Vagina (tissue), 2 donors: ENCODE measurements at places on chromosomes 11 and 22.

DNA sequence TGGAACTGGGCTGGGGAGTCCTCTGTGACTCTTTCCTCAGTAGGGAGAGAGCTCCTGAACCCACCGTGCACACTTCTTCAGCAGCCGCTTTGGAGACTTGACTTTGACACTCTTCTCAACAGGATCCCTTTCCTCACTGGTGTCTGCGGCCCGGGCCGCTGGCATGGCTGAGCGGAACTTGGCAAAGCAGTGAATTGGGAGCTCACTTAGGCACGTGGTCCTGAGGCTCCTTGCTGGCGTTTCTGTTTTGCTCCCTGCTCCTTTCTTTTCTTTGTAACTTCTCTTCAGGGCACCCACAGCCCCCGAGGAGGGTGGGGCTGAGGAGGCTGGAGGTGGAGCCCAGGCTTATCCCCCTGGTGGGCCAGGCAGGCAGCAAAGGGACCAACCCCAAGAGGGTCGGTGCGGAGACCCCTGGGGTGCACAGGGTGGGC lies 8.4 kb upstream of the KCNQ1OT1 start:
- H3K27me3 ChIP-seq, result no peaks in the 10 kb centered on the region
- no peak overlapping the region for H3K4me3 ChIP-seq
- no peak for DNase-seq
- peak overlapping the region; percentile 85 for H3K27ac ChIP-seq
- no peaks in the 10 kb centered on the region for H3K36me3 ChIP-seq

GRCh38 chr11:12354750-12355545 lies 22.4 kb upstream of the PARVA start:
- no peaks in the 10 kb centered on the region for H3K4me1 ChIP-seq
- no peak for DNase-seq
- no peak overlapping the region for H3K4me3 ChIP-seq

DNA sequence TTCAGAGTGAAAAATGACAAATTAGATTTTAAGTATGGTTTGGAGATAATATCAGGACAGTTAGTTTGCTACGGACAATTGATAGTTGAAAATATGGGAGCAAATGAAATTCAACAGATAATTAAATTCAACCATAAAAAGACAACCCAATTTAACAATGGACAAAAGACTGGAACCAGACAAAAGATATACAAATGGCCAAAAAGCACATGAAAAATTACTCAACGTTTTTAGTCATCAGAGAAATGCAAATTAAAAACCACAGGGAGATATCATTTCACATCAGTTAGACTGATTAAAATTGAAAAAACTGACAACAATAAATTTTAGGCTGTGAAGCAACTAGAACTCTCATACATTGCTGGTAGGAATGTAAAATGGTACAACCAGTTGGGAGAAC lies 27.2 kb downstream of the SIK2 start:
- no peaks in the 10 kb centered on the region for H3K27me3 ChIP-seq
- H3K4me1 ChIP-seq, result peaks cover 16% of the 10 kb centered on the region
- no peak overlapping the region for H3K27ac ChIP-seq
- no peak for DNase-seq

DNA sequence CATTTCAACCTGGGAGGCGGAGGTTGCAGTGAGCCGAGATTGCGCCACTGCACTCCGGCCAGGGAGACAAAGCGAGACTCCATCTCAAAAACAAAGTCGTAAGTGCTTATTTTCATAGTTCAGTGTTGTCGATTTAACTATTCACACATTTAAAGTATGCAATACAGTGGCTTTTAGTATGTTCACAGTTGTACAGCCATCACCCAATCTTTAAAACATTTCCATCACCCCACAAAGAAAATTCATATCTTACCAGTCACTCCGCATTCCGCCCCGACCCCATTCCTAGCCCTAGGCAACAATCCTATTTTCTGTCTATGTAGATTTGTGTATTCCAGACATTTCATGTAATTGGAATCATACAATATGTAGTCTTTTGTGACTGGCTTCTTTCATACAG lies 11.9 kb downstream of the IPO7 start:
- no peaks in the 10 kb centered on the region for H3K27me3 ChIP-seq
- no peak overlapping the region for H3K27ac ChIP-seq
- no peak for DNase-seq
- no peak overlapping the region for H3K4me3 ChIP-seq
- no peaks in the 10 kb centered on the region for H3K36me3 ChIP-seq
- peaks cover 33% of the 10 kb centered on the region for H3K4me1 ChIP-seq

DNA sequence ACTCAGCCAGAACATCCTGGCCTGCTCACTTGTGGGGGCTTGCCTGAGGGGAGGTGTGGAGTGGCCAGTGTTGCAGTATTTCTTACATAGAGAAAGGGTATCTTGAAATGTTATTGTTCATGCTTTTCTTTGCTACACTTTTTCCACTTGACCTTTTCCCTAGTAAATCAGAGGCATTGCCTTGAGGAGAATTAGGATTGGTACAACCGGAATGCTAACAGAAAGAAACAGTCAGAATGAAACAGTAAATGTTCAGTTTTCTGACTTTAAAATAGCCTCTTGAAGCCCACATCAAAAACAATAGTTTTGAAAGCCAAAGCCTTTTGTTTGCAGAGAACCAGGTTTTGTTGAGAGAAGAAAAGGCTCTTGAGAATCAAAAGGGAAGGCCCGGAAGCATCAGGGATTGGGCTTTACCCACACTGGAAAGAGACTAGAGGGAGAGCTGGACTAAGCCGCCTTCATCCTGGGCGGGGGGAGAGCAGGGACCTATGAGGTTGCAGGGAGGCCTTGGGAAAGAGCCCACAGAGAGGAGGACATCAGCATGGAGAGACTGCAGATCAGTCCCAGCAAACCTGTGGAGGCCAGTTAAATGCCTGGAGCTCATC lies 12.4 kb downstream of the ADM start:
- no peak overlapping the region for H3K27ac ChIP-seq
- H3K36me3 ChIP-seq, result no peaks in the 10 kb centered on the region
- H3K27me3 ChIP-seq, result no peaks in the 10 kb centered on the region
- H3K4me1 ChIP-seq, result peaks cover 1% of the 10 kb centered on the region

GRCh38 chr22:38706101-38706900 lies 557 bp downstream of the GTPBP1 start:
- H3K27ac ChIP-seq, result peak overlapping the region; percentile 98
- peak overlapping the region; percentile 80 for H3K4me3 ChIP-seq
- peaks cover 9% of the 10 kb centered on the region for H3K36me3 ChIP-seq
- H3K4me1 ChIP-seq, result peaks cover 51% of the 10 kb centered on the region
- DNase-seq, result no peak

- DNase-seq, result no peak
- peaks cover 56% of the 10 kb centered on the region for H3K4me1 ChIP-seq
- H3K36me3 ChIP-seq, result peaks cover 8% of the 10 kb centered on the region
- no peak overlapping the region for H3K27ac ChIP-seq
- no peak overlapping the region for H3K4me3 ChIP-seq
- H3K27me3 ChIP-seq, result no peaks in the 10 kb centered on the region
Measured at GRCh38 chr22:21589396-21589795, 21.9 kb downstream of the UBE2L3 start.

DNA sequence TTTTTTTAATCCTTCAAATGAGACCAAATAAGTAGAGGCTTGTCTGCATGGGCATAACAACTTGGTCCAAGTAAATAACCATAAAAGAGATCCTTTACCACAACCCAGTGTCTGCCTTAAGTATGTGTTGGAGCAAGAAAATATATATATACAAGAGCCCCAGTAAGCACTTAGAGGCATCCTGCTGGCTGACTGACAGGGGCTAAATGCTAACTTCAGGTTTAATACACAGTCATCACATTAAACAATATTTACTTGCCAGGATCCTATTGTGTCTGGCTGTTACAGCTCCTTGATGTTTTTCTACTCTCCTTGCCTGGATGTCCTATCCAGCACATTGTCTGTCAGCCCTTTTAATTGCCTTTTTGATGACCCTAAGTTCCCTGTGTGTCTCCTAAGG lies 37.5 kb upstream of the MMP20 start:
- no peak for DNase-seq
- no peak overlapping the region for H3K4me3 ChIP-seq
- no peak overlapping the region for H3K27ac ChIP-seq
- H3K36me3 ChIP-seq, result no peaks in the 10 kb centered on the region
- no peaks in the 10 kb centered on the region for H3K27me3 ChIP-seq

GRCh38 chr22:45738206-45738605 lies 66.6 kb downstream of the ATXN10 start:
- no peaks in the 10 kb centered on the region for H3K27me3 ChIP-seq
- no peak overlapping the region for H3K27ac ChIP-seq
- H3K4me1 ChIP-seq, result peaks cover 11% of the 10 kb centered on the region
- H3K4me3 ChIP-seq, result no peak overlapping the region
- no peak for DNase-seq

DNA sequence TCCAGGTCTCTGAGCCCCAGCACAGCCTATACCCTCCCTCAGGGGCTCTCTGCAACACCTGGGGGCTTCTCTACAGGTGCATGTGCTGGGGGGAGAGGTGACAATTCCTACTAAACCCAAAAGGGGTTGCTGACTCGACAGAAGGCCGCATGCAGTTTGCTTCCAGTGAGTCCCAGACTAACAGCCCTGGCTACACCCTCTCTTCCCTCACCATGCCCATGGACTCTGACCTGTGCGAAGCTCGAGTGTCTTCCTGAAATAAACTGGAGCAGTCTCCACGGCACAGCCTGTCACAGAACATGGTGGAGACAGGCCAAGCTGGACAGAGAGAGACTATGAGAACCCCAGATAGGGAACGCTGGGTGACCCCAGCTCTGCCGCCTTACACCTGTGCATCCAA lies 16.6 kb downstream of the PLEKHA7 start:
- H3K4me1 ChIP-seq, result no peaks in the 10 kb centered on the region
- no peaks in the 10 kb centered on the region for H3K36me3 ChIP-seq
- no peaks in the 10 kb centered on the region for H3K27me3 ChIP-seq
- H3K27ac ChIP-seq, result no peak overlapping the region
- no peak for DNase-seq
- no peak overlapping the region for H3K4me3 ChIP-seq

DNA sequence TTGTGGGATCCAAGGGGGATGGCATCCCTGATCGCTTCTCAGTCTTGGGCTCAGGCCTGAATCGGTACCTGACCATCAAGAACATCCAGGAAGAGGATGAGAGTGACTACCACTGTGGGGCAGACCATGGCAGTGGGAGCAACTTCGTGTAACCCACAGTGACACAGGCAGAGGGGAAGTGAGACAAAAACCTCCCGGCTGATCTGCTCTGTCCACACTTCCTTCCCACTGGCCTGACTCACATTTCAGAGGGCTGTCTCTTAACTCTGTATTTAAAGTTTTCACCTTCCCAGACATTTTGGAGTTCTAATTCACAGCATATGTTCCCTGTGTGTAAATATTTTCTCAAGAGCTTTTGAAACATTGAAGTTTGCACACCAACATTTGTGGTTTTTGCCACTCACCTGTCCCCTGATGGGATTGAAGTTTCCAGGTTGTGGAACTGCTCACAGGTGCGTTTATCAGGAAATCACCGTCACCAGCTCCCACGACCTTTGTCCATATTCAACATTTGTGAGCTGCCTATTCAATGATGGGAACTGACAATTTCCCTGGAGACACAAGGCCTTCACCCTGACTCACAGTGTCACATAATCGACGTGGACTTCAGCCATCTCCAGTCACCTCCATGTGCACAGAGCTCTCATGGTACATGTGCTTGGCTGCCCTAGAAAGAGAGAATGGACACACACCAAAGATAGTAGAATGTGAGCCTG lies 99.2 kb downstream of the VPREB1 start:
- H3K27ac ChIP-seq, result no peak overlapping the region
- DNase-seq, result no peak
- no peaks in the 10 kb centered on the region for H3K36me3 ChIP-seq
- H3K27me3 ChIP-seq, result no peaks in the 10 kb centered on the region
- H3K4me3 ChIP-seq, result no peak overlapping the region

- no peak overlapping the region for H3K4me3 ChIP-seq
- H3K27ac ChIP-seq, result no peak overlapping the region
- H3K4me1 ChIP-seq, result no peaks in the 10 kb centered on the region
- H3K36me3 ChIP-seq, result peaks cover 10% of the 10 kb centered on the region
- DNase-seq, result no peak
Measured at GRCh38 chr11:13421561-13421960, 41.5 kb downstream of the BTBD10 start.

DNA sequence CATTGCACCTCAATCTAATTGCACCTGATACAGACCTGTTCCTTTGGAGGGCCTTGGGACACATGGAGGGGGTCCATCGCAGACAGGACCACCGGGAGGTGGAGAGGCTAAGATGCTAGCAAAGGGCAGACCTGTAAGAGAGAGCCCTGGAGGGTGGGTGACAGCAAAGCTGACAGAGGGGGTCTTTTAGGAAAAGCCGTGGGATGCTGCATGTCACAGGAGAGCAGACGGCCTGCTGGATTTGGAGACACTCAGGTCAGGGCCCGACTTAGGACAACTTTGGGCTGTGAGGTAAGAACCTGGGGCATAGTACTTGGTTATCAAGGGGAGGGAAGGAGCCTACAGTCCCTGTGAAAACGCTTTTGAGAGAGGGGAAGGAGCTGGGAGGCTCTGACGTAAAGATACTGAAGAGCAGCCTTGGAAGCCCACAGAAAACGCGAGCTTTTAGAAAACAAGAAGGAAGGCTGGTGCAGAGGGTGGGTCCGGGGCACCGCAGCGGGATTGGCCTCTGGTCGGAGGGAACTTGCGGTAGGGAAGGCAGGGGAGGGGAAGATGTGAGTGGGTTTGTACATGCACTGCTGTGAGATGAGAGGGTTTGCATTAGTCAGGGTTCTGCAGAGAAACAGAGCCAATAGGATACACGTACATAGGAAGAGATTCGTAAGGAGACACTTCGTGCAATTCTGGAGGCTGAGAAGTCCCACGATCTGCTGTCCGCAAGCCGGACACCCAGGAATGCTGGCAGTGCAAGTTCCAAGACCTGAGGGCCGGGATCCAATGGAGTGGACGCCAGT lies 868.5 kb downstream of the TBC1D22A start:
- no peaks in the 10 kb centered on the region for H3K27me3 ChIP-seq
- no peak overlapping the region for H3K27ac ChIP-seq
- no peaks in the 10 kb centered on the region for H3K36me3 ChIP-seq
- no peak overlapping the region for H3K4me3 ChIP-seq

GRCh38 chr11:87114093-87114492 lies 76.4 kb downstream of the TMEM135 start:
- H3K4me1 ChIP-seq, result no peaks in the 10 kb centered on the region
- no peaks in the 10 kb centered on the region for H3K27me3 ChIP-seq
- no peak overlapping the region for H3K4me3 ChIP-seq
- DNase-seq, result no peak
- no peaks in the 10 kb centered on the region for H3K36me3 ChIP-seq

GRCh38 chr11:110757962-110758755 lies 45.9 kb upstream of the ARHGAP20 start:
- H3K4me3 ChIP-seq, result no peak overlapping the region
- H3K4me1 ChIP-seq, result peaks cover 16% of the 10 kb centered on the region
- DNase-seq, result no peak
- no peaks in the 10 kb centered on the region for H3K36me3 ChIP-seq

GRCh38 chr22:20738394-20739089 lies 35.4 kb upstream of the SERPIND1 start:
- no peak for DNase-seq
- peaks cover 25% of the 10 kb centered on the region for H3K36me3 ChIP-seq
- H3K4me3 ChIP-seq, result no peak overlapping the region
- no peak overlapping the region for H3K27ac ChIP-seq

DNA sequence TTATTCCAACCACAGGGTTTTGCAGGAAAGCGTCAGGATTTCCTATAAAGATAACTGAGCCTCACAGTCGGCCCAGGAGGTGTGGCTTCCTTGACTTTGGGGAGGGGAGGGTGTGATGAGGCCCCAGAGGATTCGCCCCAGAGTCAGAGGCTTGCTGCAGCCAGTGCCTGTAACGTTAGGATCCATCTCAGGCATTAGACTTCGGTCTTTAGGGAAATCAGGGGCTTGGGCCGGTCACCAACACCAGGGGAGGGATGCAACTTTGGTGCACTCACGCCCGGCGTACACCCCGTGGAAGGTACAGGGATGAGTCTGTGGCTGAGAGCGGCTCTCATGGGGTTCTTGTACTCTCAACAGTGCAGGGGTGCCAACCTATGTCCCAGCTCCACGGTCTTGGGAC lies 5.7 kb upstream of the ANO1 start:
- no peak overlapping the region for H3K4me3 ChIP-seq
- H3K36me3 ChIP-seq, result no peaks in the 10 kb centered on the region
- DNase-seq, result no peak
- no peak overlapping the region for H3K27ac ChIP-seq
